ENCODE measurements at places on chromosomes 6 and 20.

DNA sequence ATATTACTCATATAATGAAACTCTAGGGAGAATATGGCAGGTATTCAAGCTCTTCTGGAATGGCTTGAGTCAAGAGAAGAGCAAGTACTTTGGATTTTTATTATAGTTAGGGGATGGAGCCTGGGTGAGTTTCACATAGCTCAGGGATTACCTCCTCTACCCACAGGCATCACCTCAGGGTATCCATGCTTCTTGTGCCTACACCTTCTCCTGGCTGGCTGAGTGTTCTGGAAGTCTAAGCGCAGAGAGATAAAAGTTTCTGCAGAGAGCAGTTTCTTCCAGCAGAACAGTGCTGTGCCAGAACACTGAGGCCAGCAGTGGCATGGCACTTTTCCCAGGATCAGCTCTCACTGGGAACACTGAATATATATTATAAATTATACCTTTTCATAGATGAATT, 199.7 kb upstream of the KCNQ5 start:
- DNase-seq = no peak

- peak; percentile 79 for DNase-seq
Measured at GRCh38 chr6:25050356-25050755, 114.6 kb upstream of the RIPOR2 start.

- DNase-seq = no peak
Measured at GRCh38 chr6:152295346-152295745, 341.8 kb downstream of the SYNE1 start.

DNA sequence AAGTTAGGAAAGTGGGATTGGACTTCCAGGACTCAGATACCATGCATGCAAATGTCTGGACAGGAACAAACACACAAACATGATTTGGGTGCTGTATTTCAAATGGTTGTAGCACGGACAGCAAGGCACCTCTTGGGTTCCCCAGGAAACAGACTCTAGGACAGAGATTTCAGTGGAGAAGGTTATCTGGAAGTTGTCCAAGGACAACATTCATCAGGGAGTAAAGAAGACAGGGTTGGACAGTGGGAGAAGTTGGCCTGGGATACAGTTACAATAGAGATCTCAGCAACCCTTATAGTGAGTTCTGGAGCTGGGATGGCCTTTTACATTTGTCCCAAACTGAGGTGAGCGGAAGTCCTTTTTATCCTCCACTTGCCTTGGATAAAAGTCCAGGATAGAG, 19.8 kb upstream of the TINAG start:
- no peak for DNase-seq

- no peak for DNase-seq
Measured at GRCh38 chr6:134634966-134635365, 314.9 kb downstream of the ALDH8A1 start.

DNA sequence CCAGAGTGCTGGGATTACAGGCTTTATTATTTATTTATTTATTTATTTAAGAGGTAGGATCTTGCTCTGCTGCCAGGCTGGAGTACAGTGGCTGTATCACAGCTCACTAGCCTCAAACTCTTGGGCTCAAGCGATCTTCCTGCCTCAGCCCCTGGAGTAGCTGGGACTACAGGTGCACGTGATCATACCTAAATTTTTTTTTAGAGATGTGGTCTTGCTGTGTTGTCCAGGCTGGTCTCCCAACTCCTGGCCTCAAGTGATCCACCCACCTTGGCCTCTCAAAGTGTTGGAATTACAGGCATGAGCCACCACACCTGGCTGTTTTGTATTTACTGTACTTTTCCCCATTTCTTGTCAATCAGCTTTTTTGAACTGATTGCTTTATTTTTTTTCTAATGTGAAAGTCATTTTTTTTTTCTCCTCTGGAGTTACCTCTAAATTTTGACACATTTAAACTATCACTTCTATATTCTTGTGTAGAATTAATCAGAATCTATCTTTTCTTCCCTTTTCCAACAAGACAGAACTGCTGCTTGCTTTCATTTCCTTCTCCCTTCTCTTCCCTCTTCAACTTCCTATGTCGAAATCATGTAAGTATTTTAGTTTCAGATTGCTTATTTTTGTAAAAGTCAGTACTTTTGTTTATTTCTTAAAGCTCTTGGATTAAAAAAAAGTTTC, 12.0 kb downstream of the PANK2 start:
- no peak for DNase-seq

GRCh38 chr6:126907312-126907711, 211.2 kb upstream of the RSPO3 start:
- no peak for DNase-seq

GRCh38 chr6:125753218-125753936, 3.9 kb downstream of the HEY2 start:
- peak; percentile 37 for DNase-seq
